ENCODE measurements at places on chromosomes 1 and 21. TPM values are rescaled to one million over a fixed set of nuclear protein-coding genes. Genes with fewer than 3 reads are reported as not detected.

The S100A2 gene
- 0.36 TPM for total RNA-seq

The IL19 gene
- not detected for total RNA-seq

The LEMD1 gene
- 15.2 TPM for total RNA-seq

The GALE gene
- total RNA-seq, result 53.3 TPM

The HAO2 gene
- not detected for total RNA-seq

The TMEM51 gene
- total RNA-seq, result 14.8 TPM
